HT-29 (cell line): ENCODE measurements at places on chromosomes 7 and 10. TPM values are rescaled to one million over a fixed set of nuclear protein-coding genes. Genes with fewer than 3 reads are reported as not detected.

DNA sequence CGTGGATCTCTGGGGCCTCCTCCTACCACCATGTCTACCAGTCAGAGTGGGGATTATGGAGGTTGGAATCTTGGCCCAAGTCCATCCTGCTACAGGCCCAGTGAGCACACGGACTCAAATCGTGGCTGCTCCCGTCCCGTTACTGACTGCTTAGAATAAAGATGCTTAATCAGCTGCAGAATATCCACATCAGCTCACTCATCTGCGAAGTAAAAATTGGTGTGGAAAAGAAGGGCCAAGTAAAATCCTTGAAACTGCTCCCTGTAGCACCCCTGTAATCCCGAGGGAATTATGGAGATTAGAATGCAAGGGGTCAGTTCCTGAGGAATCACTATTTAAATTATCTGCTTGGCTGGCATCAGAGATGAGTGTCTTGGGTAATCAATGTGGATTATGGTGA lies 13.0 kb upstream of the HTR5A start:
- DNase-seq, result no peak

GRCh38 chr10:1390200-1390599 lies 334.0 kb downstream of the WDR37 start:
- DNase-seq, result no peak

NEUROG3 gene
- total RNA-seq, result 0.99 and 1.5 TPM in 2 replicates

DNA sequence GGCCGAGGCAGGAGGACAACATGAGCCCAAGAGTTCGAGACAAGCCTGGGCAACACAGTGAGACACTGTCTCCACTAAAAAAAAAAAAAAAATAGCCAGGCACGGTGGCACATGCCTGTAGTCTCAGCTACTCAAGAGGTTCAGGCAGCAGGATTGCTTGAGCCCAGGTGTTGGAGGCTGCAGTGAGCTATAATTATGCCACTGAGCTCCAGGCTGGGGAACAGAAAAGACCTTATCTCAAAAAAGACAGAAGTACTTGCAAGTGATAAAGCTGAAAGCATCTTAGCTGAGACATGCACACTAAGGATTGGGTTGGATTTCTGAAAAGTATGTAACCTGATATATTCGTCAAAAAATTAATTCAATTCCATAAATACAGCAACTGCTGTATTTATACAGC lies 68.4 kb downstream of the PPP1R3C start:
- no peak for DNase-seq

GJD4 gene
- total RNA-seq, result not detected in 2 replicates

- DNase-seq, result no peak
These were observed 355.0 kb downstream of the DNAJB6 start for GRCh38 chr7:157691586-157692459.

- no peak for DNase-seq
These were observed 58.1 kb downstream of the CAV1 start for GRCh38 chr7:116582806-116583444.
